ENCODE measurements at places on chromosomes 5 and 9. TPM values are rescaled to one million over a fixed set of nuclear protein-coding genes. Genes with fewer than 3 reads are reported as not detected.
A peak's percentile ranks its signal among the peaks of the same experiment; 100 is the strongest.

GRCh38 chr5:33807771-33808170, 84.0 kb downstream of the ADAMTS12 start:
- no peak for DNase-seq

DNA sequence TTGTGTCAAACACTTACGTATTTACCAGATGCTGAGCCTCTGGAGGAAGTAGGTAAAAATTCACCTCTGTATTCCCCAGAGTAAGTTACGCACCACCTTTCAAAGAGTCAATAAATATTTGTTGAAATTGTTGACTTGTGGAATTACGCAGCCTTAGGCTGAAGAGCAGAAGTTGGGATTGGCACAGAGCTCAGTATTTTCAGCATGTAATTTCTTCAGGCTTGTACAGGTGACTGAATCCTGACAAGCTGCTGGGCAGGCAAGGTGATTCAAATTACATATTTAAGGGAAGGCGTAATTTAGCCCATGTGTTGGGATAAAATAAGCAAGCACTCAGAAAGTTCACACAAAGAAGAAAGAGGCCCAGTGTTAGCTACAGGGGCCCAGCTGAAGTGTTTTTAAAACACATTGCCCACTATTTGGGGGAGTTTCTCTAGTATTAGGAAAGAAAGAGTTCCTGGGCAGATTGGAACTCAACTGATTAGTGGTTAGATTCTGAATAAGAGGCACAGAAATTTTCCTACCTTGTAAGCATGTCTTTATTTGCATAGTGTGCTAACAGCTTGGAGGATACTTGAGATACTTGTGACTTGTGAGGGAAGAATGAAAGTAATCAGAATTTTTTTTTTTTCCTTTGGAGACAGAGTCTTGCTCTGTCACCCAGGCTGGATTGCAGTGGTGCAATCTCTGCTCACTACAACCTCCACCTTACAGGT, 165.3 kb upstream of the FBXL7 start:
- no peak for DNase-seq

DNA sequence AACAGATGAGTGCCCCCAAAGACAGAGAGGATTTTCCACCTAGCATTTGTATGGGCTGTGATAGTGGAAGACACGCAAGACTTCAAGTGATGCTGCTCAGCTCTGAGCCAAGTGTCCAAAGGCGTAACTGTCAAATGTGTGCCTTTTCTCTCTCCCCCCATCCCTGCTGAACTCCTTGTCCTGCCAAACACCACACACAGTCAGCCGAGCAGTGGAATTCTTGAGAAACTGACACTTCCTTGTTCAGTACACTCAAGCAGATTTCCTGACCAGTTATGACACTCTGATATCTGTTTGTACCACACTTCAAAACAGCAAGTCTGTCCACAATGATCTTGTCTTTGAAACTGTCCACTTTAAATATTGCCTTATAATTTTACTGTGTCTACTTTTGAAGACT, 166.4 kb downstream of the PIK3R1 start:
- DNase-seq, result no peak

DNA sequence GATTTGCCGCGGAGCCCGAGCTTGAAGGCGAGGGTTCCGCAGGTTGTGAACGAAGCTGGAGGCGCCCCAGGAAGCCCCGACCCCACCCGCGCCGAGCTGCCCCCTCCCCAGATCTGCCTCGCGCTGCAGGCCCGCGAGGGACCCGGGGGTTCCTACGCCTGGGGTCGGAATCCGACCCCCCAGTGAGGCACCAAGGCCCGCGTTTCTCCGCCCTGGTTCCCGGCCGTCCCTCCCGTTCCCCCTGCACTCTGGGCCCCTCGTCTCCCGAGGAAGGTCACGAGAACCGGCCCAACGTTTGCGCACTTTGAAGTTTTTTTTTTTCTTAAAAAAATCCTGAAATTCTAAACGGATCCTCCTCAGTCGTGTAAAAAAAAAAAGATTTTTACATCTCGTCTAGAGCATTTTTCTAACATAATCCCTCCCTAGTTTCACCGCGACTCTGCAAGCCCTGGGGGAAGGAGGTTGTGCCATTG, 880 bp upstream of the GFPT2 start:
- DNase-seq, result no peak

- DNase-seq, result no peak
Observed at GRCh38 chr9:132947756-132948155, 3.3 kb upstream of the TSC1 start.

- no peak for DNase-seq
Observed at GRCh38 chr5:154794525-154795234, 39.5 kb downstream of the LARP1 start.

DNA sequence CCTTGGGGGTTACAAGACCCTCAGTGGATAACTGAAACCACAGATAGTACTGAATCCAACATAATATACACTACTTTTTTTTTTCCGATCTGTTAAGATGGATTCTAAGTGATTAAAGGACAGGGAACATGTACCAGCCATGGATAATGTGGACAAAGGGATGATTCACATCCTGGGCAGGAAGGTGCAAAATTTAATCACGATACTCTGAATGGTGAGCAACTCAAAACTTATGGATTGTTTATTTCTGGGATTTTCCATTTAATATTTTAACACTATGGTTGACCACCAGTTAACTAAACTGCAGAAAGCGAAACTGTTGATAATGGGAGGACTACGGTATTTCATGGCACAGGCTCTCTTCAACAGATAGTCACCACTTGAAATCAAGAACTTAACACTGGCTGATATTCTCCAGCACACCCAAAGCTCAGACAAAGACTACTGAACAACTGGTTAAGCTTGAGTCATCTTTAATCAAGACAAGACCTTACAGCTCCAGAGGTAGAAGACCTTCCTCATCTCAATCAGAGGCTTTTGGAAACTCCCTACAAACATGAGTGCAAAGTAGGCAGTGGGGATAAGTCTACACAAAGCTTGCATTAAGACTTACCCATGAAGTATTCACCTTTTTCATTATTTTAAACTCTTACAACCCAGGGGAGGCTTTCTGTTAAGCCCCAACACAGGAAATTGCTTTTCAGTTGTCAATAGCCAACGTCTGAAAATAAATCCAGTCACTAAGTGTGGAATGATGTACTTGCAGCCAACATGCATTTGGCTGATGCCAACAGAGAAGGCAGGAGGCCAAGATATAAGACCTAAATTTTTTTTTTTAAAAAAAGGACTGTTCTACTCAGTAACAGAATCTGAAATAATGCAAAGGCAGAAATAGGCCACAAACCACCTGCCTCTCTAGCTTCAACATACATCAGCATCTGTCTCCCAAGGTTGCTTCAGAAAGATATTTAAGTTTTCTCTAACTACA, 78.7 kb downstream of the ELAVL2 start:
- peak; percentile 53 for DNase-seq

- no peak for DNase-seq
Observed at GRCh38 chr5:34740389-34740806, 84.3 kb downstream of the RAI14 start.

The C8G gene
- 1.3 TPM for total RNA-seq

The TGFBI gene
- total RNA-seq, result 245 TPM

The CCDC180 gene
- 29.0 TPM for total RNA-seq

The CRB2 gene
- 9.9 TPM for total RNA-seq

The TEX48 gene
- total RNA-seq, result not detected

The C1QTNF3 gene
- total RNA-seq, result 49.8 TPM

The C5orf52 gene
- not detected for total RNA-seq

The IGFBPL1 gene
- total RNA-seq, result 14.8 TPM

The MEGF9 gene
- 29.0 TPM for total RNA-seq
